Ovary (tissue), 10 donors: ENCODE measurements at places on chromosomes 2 and 18. TPM values are rescaled to one million over a fixed set of nuclear protein-coding genes. Genes with fewer than 3 reads are reported as not detected.

CHRND gene
- not detected for total RNA-seq

CPO gene
- total RNA-seq = not detected

GRCh38 chr18:7155887-7156286, 38.3 kb upstream of the LAMA1 start:
- no peak for DNase-seq

DNA sequence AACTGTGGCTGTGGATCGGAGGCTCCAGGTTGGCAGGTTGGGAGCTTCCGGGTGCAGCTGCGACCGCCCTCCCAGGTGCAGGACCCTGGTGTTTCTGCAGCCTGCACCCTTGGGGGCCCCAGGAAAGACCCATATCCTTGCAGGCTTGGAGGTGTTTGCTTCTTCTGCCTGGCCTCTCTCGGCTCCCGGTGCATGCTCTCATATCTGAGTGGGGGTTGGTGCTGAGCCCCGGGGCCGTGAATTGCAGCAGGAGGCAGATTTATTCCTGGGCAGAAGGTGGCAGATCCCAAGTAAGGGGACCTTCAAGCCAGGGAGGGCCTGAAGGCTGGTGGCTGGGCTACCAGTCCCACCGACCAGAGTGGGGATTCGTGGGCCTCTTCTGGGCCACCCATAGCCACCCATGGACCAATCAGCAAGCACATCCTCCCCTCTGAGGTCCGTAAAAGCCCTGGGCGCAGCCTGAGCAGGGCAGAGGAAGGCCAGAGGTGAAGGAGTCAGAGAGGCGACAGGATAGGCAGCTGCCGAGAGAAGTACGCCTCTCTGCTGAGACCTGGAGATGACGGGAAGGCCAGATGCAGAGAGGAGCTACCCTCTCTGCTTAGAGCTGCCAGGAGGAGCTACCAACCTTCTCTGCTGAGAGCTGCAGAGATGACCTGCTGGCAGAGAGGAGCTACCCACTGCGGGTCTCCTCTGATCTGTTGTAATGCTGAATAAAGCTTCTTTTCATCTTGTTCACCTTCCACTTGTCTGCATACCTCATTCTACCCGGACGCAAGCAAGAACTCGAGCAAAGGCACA, 1279.0 kb upstream of the LRRTM1 start:
- no peak for DNase-seq

DNA sequence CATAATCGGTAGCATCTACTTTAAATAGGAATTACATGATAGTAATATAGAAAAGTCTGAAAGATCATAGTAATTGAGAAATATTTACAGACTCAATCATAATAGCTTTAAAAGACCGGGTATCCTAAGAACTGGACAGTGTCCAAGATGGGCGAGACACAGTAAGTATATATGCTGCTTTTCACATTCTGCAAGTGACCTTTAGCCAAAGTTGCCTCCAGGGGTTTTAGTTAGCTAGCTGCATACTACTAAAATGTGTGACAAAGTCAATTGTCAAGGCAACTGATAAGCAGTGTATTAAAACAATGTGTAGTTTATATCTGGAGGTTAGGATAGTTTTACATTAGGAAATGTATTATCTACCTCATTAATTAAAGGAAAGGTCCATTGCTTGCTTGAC, 24.6 kb downstream of the CD302 start:
- no peak for DNase-seq
